Hair follicle dermal papilla cell (primary cell): ENCODE measurements at places on chromosomes 3 and 15. TPM values are rescaled to one million over a fixed set of nuclear protein-coding genes. Genes with fewer than 3 reads are reported as not detected.

LRRC31 gene
- not detected in 2 replicates for total RNA-seq

ANKUB1 gene
- 0.16 TPM in 1 of 2 replicates, not detected in the other for total RNA-seq

DISP2 gene
- total RNA-seq, result 0.49 and 0.65 TPM in 2 replicates

AADAC gene
- total RNA-seq, result not detected in 2 replicates

CCR8 gene
- total RNA-seq, result not detected in 2 replicates

SLC51A gene
- not detected in 2 replicates for total RNA-seq
